Aortic smooth muscle cell (primary cell): ENCODE measurements at places on chromosomes 2 and 18. TPM values are rescaled to one million over a fixed set of nuclear protein-coding genes. Genes with fewer than 3 reads are reported as not detected.

The FLACC1 gene
- 1.6 and 1.8 TPM in 2 replicates for total RNA-seq

The CREG2 gene
- 0.37 and 1.1 TPM in 2 replicates for total RNA-seq

The PNPT1 gene
- 18.1 and 19.6 TPM in 2 replicates for total RNA-seq

The KCNK3 gene
- 3.7 and 8.2 TPM in 2 replicates for total RNA-seq

The POTEI gene
- total RNA-seq: not detected in 2 replicates

The IL36G gene
- total RNA-seq: not detected in 2 replicates

The LHCGR gene
- not detected in 2 replicates for total RNA-seq

The DYNC2LI1 gene
- 25.9 and 26.8 TPM in 2 replicates for total RNA-seq

The CCBE1 gene
- total RNA-seq: 26.0 and 38.0 TPM in 2 replicates

The NEDD4L gene
- 1.3 and 3.6 TPM in 2 replicates for total RNA-seq

The ZEB2 gene
- total RNA-seq: 90.4 and 105 TPM in 2 replicates

The FNDC4 gene
- total RNA-seq: 87.1 and 98.2 TPM in 2 replicates

The NABP1 gene
- total RNA-seq: 27.7 and 28.3 TPM in 2 replicates

The CCL20 gene
- not detected in 2 replicates for total RNA-seq

The LYPD1 gene
- total RNA-seq: 11.4 and 21.7 TPM in 2 replicates

The ITPRIPL1 gene
- 0.26 and 0.75 TPM in 2 replicates for total RNA-seq

The CBLN2 gene
- not detected in 2 replicates for total RNA-seq

The CYP27C1 gene
- not detected in 2 replicates for total RNA-seq

The SLC25A12 gene
- total RNA-seq: 21.4 and 23.8 TPM in 2 replicates

The NEU2 gene
- not detected in 2 replicates for total RNA-seq

The SPEG gene
- 11.1 and 25.1 TPM in 2 replicates for total RNA-seq

The ATP8B1 gene
- 124 and 210 TPM in 2 replicates for total RNA-seq

The DSG1 gene
- total RNA-seq: not detected in 2 replicates

The NT5C1B gene
- total RNA-seq: not detected in 2 replicates

The TDRD15 gene
- not detected in 2 replicates for total RNA-seq

The SERPINB3 gene
- not detected in 2 replicates for total RNA-seq

The REEP1 gene
- 0.26 and 0.50 TPM in 2 replicates for total RNA-seq

The IL1F10 gene
- not detected in 2 replicates for total RNA-seq

The SEMA4C gene
- 16.0 and 18.1 TPM in 2 replicates for total RNA-seq

The ST8SIA3 gene
- total RNA-seq: not detected in 2 replicates

The ITGA6 gene
- 5.7 and 10.3 TPM in 2 replicates for total RNA-seq

The PELI1 gene
- 13.2 and 15.0 TPM in 2 replicates for total RNA-seq

The CD8B gene
- total RNA-seq: not detected in 2 replicates

The CFAP210 gene
- total RNA-seq: under 0.01 TPM in 1 of 2 replicates, not detected in the other

The SPP2 gene
- total RNA-seq: not detected in 2 replicates

The RHOB gene
- 98.0 and 168 TPM in 2 replicates for total RNA-seq

The GAREM1 gene
- 1.8 and 2.5 TPM in 2 replicates for total RNA-seq

The CASP8 gene
- 18.9 and 27.9 TPM in 2 replicates for total RNA-seq

The TMEM37 gene
- 0.13 TPM in 1 of 2 replicates, not detected in the other for total RNA-seq

The EMILIN1 gene
- total RNA-seq: 260 and 292 TPM in 2 replicates

The MTCL1 gene
- 11.9 TPM in 2 replicates for total RNA-seq

The ZNF396 gene
- total RNA-seq: 3.0 and 3.2 TPM in 2 replicates

The GALNT3 gene
- total RNA-seq: 0.44 and 2.0 TPM in 2 replicates

The UGT1A5 gene
- not detected in 2 replicates for total RNA-seq

The MYL1 gene
- total RNA-seq: not detected in 2 replicates

The FAP gene
- 91.9 and 141 TPM in 2 replicates for total RNA-seq

The RMDN2 gene
- 6.8 and 8.5 TPM in 2 replicates for total RNA-seq

The REG3A gene
- not detected in 2 replicates for total RNA-seq

The OTOF gene
- total RNA-seq: not detected in 2 replicates

The NOSTRIN gene
- under 0.01 TPM in 1 of 2 replicates, not detected in the other for total RNA-seq

The ADCYAP1 gene
- 0.19 and 0.53 TPM in 2 replicates for total RNA-seq

The KDM3A gene
- 24.6 and 30.5 TPM in 2 replicates for total RNA-seq

The COL6A3 gene
- total RNA-seq: 651 and 657 TPM in 2 replicates

The SLC9A4 gene
- total RNA-seq: under 0.01 TPM in 1 of 2 replicates, not detected in the other
